CD4-positive, alpha-beta T cell (primary cell): ENCODE measurements at places on chromosomes 11 and 22. TPM values are rescaled to one million over a fixed set of nuclear protein-coding genes. Genes with fewer than 3 reads are reported as not detected.
A peak's percentile ranks its signal among the peaks of the same experiment; 100 is the strongest.

HIC2 gene
- 10.0 TPM for total RNA-seq

WT1 gene
- not detected for total RNA-seq

TRIM29 gene
- total RNA-seq, result not detected

MIAT gene
- 27.2 TPM for total RNA-seq

SLC17A6 gene
- not detected for total RNA-seq

KCTD14 gene
- not detected for total RNA-seq

GRCh38 chr11:63564056-63564774, 1.0 kb upstream of the PLAAT2 start:
- DNase-seq, result peak; percentile 50

- no peak for DNase-seq
These were observed 530.2 kb downstream of the SOX6 start for GRCh38 chr11:15825976-15826650.

DNA sequence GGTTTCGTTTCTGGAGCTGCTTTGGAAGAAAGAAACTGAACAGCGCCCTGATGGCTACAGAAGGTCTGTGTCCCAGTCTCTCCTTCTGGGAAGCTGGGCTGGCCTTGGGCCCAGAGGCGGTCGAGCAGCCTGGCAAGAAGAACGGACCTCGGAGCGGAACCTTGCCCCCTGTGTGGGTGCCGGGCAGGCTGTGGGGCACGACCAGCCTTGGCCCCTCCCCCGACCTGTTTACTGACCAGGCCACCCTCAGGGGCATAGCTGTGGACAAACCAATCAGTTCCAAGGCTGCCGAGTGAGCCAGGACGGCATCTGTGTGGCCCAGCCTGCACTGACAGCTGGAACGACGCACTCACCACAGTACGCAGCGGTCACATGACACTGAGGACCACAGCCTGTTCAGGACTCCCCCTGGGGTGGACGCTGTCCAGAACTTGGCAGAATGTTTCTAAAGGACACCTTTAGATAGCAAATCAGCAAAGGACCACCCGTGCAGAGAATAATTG, 7.2 kb downstream of the PIM3 start:
- peak; percentile 1 for DNase-seq

DNA sequence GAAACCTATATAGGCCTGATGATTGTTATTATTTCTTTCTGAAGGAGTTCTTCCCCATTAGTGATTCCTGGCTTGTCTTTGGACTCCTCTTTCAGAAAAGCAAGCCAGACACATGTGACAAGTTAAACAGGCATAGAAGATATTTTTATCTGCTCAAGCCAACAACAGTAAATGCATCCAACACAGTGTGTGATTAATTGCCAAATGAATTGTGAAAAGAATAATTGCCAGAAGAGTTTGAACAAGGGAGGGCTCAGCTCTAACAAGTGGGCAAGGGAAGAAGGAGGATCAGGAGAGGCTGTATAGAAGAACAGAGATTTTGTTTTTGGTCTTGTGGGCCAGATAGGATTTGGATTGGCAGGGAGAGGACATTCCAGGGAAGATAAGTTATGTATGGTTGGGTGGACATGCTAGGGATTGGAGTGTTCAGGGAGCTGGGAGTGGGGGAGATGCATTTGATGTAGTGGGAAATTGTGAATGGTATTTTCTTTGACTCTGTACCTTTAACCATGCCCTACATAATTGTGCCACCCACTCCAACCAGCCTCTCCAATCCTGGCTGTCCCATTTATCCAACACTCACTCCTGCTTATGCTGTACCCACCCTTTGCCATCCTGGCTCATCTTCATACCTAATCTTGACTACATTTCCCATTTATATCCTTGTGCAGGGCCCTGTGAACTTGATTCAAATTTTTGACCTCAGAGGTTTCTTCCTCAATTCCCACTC, 172.8 kb downstream of the RRAS2 start:
- DNase-seq, result no peak

DNA sequence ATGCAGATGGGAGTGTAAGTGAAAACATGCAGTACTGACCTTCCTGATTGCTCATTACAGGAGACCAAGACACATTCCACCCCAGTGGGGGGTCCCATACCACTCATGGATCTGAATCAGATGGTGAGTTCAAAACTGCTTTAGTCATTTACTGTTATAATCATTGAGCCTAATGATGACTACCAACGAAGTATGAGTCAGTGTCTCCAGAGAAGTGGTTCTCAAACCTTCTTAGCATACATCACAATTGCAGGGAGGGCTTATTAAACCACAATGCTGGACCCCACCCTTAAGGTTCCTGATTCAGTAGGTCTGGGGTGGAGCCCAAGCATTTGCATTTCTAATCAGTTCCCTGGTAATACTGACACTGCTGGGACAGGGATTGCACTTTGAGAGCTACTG, 75.8 kb downstream of the CD44 start:
- no peak for DNase-seq

DNA sequence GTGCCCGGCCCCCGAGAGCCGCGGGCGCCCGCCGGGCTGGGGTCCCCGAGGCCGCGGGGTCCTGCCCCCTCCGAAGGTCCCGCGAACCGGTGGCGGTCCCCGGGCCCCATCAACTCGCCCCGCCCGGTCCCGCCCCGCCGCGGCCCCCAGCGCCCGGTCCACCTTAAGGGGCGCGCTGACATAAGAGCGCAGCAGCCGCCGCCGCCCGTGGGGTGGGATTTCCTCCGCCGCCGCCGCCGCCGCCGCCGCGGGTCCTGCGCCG, at the start of gene ZDHHC8:
Gene ZDHHC8 (plus strand): TSS at position 208 of the 262 bp plus-strand sequence. CDS start 144 bp downstream, outside the sequence.
- peak; percentile 27 for DNase-seq

DNA sequence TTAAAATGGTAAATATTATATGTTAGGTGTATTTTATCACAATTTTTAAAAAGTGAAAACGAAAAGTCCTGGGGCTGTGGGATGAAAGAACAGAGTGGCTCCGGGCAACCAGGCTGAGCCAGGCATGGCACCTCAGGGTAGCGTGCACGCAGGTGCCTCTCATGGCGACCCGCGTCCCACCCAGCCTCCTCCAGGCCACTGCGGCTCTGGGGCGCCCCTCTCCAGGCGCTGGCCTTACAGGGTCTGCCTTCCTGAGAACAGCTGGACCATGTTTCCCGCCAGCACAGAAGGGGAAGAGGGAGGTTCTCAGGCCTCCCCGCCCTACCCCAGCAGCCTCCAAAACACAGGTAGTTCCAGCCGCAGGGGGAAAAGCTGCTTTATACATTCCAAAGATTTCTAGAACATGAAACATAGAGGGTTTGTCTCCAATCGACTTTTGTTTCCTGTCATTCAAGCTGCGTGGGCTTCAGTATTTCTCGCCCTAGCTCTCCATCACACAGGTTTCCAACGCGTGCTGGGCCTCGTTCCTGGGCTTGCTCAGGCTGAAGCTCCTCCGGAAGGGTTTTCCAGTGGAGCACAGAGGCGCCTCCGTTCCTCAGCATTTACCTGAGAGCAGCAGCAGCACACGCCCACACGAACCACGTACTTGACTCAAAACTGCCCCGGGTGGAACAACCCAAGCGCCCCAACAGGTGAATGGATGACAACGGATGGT, 10.5 kb downstream of the EHD1 start:
- DNase-seq, result peak; percentile 19

GRCh38 chr11:134677397-134677822, 265.4 kb upstream of the B3GAT1 start:
- DNase-seq, result no peak

DNA sequence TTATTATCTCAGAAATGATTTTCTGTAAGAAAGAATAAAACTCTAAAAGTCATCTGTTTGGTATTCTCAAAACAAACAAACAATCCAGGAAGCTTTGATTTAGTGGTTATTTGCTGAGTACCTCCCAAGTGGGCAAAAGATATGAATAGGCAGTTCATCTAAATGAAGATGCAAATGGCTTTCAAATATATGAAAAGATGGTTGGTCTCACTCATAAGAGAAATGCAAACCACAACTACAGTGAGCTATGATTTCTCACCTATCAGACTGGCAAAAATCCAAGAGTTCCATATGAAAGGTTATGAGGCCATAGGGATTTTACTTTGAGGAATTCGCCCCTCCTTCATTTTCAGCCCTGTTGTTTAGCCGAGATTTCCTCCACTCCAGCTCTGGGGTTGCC, 11.3 kb upstream of the P2RY2 start:
- DNase-seq, result no peak

GRCh38 chr11:79973721-79974617, 533.1 kb upstream of the TENM4 start:
- DNase-seq, result no peak

- DNase-seq, result no peak
These were observed 5.0 kb downstream of the MICALL1 start for GRCh38 chr22:37910890-37911672.

- no peak for DNase-seq
These were observed 578.0 kb upstream of the CADM1 start for GRCh38 chr11:116082256-116082655.

- DNase-seq, result no peak
These were observed 3.5 kb downstream of the IFT27 start for GRCh38 chr22:36772451-36772850.

DNA sequence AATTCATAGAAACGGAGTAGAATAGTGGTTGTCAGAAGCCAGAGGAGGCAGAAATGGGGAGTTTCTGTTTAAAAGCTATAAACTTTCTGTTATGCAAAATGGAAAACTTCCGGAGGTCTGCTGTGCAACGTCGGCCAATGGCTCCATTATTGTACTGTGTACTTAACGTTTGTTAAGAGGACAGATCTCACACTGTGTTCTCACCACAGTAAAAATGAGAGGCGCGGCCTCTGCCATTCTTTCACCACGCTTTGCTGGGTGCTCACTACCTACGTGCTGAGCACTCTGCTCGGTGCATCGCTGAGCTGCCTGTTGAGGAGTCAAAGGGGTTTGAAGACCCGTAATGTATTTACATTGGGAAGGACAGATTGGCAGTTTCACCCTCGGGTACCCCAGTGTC, 218.8 kb upstream of the B3GAT1 start:
- DNase-seq, result no peak

GRCh38 chr11:85848006-85848405, 7.2 kb upstream of the CCDC83 start:
- DNase-seq, result no peak

DNA sequence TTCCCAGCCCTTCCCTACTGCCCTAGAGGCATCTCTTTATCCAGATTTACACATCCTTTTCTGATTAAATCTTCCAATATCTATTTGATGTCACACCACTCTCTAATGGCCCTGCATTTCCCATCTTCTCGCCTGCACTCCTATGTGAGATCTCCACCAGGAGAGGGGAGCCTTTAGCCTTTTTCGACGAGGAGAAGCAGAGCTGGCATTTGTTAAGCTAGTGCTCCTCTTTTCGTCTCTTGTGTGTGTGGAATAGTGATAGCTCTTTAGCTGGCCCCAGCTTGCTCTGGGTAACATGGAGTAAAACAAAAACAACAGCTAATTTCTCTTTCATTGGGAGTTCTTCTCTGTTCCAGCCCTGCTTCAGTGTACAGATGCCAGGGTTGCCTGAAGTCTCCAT, 536.5 kb downstream of the NTM start:
- DNase-seq, result no peak

DNA sequence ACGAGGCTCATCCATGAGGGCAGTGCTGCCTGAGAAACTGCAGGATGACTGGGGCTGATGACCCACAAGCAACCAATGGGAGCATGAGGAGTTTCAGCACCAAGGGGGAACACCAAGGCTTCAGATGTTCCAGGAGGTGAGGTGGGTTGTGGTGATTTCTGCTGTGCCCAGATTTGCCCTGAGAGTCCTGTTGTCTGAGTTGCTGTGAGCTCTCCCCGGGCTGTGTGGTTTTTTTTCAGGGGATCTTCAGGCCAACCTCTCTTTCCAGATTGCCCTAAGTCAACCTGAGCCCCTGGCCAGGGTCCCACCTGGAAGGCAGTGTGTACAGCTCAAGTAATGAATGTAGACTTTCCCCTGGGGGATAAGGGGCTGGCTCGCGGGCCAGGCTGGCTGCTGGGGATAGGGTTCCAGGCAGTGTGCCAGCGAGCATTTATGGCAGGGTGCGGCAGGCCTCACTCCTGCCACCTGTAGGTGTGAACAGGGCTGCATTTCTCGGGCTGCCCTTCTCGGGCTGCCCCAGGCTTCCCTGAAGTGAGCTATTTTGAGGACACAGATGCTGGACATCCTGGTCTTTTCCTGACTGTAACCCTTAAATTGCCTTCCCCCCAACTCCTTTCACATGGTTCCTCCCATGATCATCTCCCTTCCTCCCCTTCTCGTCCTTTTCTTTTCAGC, 9.8 kb downstream of the SLC22A6 start:
- DNase-seq, result no peak
